ENCODE measurements at places on chromosomes 1 and 21.

DNA sequence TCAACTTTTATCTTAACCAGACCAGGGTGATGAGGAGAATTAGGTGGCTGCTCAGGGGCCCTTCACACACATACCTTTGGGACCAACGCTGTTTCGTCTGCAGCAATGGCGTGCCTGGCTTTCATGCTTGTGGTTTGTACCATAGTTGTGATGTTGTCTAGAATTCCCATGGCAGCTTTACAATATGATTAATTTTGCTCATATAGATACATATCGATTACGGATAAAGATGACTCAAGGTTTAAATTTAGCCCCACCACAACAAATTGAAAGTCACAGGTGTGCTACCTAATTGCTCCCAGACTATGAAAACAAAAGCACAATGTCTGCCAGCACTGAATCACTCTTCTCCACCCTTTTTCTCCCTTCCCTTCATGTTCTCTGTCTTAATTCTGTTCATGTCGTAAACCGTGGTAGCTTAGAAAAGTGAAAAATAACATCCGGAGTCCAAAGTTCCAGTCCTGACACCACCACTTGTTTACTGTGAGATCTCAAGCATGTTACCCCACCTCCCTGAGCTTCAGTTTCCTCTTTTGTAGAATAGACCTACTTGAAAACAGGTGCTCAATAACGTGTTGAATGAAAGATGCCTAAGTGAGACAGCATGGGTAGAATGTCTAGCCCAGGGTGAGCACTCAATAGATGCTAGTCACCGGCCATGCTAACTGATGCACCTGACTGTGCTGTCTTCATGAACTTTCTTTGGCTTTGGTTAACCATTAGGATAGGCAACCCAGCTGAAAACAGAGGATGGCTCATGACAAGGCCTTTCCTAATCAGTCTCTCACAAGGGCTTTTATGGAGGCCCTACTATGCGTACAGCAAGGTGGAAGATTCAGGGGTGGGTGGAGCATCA lies 22.1 kb upstream of the JUN start:
- DNase-seq, result no peak

DNA sequence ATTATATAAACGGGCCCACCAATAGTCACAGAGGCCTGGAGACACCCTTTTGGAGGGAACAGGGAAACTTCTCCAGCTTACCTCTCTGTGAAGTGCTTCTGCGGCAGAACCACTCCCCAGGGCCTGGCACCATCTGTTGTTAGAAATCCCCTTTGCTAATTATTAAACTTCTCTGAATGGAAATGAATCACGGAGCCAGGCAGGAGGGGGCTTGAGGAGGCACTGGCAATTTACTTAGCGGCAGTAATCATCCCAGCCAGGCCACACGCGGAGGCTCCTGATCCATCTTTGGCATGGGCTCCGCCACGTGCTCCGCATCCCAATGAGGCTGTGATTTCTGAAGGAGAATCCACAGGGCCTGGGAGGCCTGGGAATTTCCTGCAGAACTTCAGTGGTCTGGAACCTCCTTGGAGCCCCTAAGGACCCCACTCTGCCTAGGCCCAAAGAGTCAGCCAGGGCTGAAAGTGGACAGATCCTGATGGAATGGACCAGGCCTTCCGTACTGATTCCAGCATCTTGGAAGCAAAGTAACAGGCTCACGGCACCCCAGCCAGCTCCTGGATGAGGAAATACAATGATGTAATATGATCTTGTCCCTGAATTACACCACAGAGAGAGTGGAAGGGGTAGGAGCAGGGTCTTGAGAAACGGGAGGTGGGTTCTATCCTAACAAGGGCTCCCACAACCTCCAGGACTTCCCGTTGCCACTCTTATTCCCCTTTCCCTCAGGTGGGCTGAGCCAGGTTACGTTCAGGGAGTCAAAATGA lies 62.3 kb downstream of the GRIK3 start:
- no peak for DNase-seq

DNA sequence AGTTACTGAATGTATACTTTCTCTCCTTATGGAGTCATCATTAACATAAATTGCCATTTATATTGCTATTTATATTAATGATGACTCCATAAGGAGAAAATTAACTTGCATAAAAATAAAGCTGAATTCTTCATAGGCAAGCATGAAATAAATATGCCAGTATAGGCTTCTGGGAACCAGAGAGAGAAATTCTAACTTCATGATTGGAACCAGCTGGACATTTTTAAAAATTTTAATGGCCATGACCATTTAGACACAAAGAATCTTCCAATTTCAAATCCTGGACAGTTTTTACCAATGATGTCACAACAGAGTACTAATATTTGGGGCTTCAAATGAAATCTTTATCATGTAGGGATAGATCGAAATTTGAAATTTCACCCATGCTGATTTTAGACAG lies 268.7 kb downstream of the PTGER3 start:
- peak; percentile 23 for DNase-seq

DNA sequence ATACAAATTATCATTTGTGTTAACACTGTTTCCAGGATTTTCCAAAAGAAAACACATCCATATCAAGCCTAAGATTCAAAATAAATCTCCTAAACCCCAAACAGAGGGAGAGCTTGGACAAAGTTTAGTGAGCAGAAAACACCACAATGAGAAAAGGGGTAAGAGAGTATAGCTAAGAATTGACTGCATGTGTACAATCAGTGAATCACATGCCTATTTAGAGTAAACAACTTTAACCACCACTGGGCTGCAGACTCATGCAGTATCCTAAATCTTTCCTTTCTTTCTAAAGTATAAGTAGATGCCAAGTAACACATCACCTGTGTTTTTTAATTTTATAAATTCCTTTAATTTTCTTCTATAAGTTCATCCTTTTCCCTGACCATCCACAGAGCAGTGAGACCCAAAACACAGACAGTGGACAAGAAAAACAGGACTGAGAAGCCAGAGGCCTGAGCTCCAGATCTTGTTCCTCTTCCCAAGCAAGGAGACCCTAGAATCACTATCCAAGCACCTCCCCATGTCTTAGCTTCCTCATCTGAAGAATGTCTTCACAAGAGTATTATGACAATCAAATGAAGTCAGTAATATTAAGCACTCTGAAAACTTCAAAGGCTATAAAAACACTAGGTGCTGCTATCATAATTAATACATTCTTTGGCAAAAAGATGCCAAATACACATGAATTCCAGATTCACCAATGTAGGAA lies 93.1 kb downstream of the VAV3 start:
- DNase-seq, result no peak

DNA sequence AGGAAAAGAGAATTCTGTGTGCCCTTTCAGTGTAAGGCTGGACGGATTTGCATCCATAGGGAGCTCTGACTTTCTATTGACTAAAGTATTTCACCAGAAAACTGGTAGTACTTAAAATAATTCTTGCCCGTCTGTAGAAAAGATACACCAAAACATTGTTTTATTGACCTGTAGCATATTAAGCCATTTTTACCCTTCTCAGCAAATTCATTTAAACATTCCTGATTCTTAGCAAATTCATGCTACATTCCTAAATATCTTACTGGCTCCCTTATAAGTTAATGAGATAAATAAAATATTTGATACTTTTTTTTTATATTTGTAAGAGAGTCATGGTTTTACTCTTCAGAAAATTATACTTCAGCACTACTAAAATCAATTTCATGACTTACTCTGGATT lies 1.6 kb upstream of the IPP start:
- no peak for DNase-seq
